ENCODE measurements at places on chromosomes 4 and X.

GRCh38 chr4:76308548-76308947 lies 2.0 kb downstream of the STBD1 start:
- DNase-seq, result no peak

DNA sequence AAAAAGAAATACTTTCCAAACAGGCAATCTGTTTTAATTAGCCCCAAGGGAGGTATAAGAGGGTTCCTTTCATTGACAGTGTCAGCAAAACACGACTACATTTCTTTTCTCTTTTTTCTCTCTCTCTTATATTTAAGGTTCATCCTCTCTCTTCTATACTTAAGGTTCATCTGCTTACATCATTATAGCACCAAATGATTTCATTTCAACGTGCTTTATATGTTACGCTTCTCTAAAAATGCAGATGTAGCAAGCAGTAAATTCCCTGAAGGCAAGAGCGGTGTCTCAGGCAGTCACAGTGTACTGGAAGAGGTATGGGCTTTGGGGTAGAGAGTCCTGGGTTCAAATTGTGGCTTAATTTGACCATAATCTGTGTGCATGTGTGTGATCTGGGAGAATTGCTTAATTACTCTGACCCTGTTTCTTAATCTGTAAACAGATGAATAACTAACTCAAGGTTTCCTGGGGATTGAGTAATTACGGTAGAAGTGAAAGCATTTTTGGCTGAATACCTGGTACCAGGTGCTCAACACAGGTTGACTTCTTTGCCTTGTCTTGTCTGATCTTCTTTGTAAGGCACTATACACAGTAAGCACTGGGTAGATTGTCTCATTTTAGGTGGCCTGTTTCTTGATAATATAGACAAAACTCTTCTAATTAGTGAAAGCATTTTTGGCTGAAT lies 180.8 kb downstream of the SPRY1 start:
- DNase-seq, result no peak

DNA sequence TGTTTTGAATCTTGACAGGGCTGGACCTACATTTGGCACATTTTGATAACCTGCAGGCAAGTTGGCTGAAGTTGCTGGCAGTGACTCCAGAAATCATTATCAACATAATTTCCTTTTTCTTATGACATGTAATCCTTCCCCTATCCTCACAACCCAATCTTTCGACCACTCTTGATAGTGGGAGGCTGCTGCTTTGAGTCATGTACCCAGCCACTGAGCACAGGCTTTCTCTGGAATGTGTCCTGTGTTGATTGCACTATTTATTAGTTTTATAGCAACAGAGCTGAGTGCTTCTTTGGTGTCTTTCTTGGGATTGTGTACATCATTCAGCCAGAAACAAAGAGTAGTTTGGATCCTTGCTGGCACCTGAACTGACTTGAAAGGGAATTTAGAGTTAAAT lies 183.1 kb upstream of the LEF1 start:
- no peak for DNase-seq

GRCh38 chr4:8294036-8294435 lies 24.5 kb downstream of the HTRA3 start:
- DNase-seq, result no peak

DNA sequence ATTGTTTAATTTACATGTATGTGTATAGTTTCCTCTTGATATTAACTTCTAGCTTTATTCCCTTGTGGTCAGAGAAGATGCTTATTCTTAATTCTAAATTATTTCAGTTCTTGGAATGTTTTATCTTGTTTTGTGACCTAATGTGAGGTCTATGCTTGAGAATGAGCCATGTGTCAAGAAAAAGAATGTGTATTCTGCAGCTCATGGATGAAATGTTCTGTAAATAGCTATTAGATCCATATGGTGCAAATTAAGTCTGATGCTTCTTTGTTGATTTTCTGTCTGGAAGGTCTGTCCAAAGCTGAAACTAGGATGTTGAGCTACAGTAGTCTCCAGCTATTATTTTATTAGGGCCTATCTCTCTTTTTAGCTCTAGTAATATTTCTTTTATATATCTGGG lies 187.3 kb upstream of the RASGEF1B start:
- DNase-seq, result no peak
